NCI-H510A (cell line): ENCODE measurements at places on chromosomes 3 and 15.

- no peak for DNase-seq
Observed at GRCh38 chr15:100809587-100809986, 70.0 kb upstream of the ALDH1A3 start.

DNA sequence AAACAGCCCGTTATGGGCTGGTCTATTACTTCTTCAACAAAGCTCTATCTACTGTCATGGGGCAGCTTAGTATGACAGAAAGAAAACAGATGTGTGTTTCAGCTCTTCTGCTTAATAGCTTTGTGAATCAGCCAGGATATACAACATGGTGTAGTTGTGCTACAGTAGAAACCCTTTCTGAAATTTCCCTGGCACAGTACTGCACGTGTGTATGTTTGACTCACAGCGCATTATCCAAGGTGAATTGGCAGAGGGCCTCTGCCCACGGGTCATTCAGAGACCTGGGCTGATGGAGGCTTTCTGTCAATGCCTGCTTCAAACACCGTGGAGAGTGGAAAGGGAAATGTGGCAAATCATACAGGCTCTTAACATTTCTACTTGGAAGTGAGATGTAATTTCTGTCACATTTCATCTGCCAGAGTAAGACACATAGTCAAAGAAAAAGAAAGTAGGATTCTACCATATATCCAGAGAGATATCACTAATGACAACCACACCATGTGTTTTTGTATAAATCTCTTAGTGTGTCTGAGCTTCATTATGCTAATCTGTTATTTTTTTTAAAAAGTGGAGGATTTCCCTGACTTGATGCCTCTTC lies 505.1 kb downstream of the CNTN4 start:
- DNase-seq, result no peak

- no peak for DNase-seq
Observed at GRCh38 chr15:88301311-88301710, 44.8 kb upstream of the NTRK3 start.

- no peak for DNase-seq
Observed at GRCh38 chr15:25236861-25237155, 202.0 kb downstream of the UBE3A start.

GRCh38 chr3:9602620-9603019 lies 46.7 kb upstream of the MTMR14 start:
- DNase-seq, result no peak

- DNase-seq, result no peak
Observed at GRCh38 chr15:80154336-80154735, 1.5 kb downstream of the FAH start.

DNA sequence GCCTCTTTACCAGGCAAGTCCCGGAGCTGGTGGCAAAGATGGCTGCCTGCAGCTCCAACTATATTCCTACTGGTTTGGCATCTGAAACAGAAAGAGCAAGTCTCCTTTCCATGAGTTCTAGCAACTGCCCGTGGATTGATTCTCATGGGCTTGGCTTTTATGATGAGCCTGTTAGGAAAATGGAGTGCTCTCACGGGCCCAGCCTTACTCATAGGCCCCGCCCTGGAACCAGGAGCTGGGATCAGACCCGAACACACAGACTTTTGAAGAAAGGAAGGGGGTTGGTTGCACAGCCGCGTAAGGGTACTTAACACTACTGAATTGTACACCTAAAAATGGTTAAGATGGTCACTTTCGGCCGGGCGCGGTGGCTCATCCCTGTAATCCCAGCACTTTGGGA lies 2.9 kb downstream of the NRROS start:
- DNase-seq, result no peak

- no peak for DNase-seq
Observed at GRCh38 chr3:6717026-6717943, 143.6 kb upstream of the GRM7 start.

- DNase-seq, result no peak
Observed at GRCh38 chr3:6612034-6612616, 248.8 kb upstream of the GRM7 start.

DNA sequence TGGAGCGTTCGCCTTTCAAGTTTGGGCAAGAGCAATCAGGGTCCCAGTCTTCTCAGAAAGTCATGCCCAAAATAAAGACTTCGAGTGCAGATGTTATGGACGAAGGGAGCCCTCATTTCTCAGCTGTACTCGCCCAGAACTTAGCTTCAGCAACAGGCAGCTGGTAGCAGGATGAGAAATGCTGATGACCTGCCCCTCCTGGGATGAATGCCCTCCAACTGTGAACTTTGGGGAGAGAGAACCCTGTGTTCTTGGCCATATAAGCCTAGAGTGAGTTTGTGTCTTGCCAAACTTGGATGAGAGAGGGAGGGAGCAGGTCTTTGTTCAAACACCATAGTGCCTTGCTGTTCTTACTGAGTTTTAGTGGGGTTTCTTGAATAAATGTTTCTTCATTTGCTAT lies 400.3 kb downstream of the LRTM1 start:
- no peak for DNase-seq

GRCh38 chr3:129382366-129382765 lies 46.1 kb downstream of the EFCAB12 start:
- DNase-seq, result no peak

DNA sequence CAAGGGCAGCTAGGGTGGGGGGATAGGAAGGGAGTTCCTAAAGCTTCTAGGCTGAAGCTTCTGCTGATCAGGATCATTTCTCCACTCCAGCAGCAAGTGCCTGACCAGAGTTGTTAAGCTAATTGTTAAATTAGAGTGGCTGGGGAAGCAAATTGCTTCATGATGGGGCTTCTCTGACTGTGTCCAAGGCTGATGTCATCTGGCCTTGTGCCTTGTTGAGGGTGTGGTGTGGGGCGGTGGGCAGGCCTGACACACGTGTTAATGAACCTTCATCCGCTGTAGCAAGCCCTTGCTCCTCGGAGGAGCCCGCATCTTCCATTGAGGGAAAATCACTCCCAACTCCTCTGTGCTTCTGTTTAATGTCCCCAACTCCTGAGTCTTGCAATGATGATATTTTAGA lies 84.3 kb upstream of the ROPN1 start:
- no peak for DNase-seq

DNA sequence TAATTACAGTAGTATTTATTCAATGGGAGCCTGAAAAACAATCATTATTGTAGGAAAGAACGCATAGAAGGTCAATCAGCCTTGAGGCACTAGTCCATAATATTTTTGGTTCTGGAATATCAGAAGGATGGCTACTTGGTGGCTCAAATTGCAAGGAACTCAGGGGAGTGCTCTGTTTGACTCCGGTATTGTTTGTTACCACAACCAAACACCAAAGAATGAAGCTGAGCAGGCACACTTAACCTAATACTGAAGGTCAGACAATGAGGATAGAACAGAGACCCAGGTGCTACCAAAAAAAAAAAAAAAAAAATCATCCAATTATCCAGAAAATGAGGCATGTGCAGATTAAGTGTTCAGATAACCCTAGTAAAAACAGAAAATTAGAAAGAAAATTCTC lies 11.1 kb upstream of the SATB1 start:
- DNase-seq, result no peak

- no peak for DNase-seq
Observed at GRCh38 chr15:74389241-74390048, 22.0 kb upstream of the CYP11A1 start.

DNA sequence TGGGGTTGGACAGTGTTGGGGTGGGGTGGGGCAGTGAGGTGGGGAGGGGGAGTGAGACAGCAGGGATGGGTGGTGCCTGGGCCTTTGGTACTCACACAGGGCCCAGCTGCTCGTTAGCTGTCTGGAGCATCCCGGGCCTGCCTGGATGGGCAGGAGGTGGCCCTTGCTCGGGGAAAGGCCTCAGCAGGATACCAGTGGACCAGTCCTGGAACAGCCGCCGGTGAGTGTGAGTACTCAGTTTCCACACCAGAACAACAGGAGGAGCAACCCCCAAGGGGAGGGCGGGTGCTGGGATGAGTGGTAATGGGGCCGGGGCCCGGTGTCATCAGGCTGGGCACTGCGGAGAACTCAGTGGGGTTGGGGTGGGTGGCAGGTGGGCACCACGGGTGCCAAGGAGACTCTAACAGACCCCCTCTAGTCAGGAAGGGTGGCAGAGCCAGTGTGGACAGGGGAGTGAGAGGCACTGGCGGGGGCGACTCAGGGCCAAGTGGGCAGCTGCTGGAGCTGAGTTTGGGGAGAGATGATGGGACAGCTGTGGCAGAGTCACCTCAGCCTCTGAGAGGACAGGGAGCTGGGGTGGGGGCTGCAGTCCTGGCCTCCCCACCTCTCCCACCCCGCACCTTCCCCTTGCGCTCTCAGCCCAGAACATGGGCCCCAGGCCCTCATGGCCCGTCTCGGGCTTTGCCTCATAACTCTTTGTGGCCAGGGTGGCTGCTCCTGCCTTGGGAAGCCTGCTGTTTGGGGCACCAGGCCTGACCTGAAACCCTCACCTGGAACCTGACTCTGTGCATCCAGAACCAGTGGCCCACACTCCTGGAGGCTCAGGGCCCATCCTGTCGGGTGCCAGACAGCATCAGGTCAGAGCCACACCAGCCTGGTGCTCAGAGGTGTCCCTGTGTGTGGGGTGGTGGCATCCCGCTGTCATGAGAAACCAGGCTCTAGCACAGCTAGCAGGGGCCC lies 52.1 kb upstream of the PRR23E start:
- DNase-seq, result no peak

DNA sequence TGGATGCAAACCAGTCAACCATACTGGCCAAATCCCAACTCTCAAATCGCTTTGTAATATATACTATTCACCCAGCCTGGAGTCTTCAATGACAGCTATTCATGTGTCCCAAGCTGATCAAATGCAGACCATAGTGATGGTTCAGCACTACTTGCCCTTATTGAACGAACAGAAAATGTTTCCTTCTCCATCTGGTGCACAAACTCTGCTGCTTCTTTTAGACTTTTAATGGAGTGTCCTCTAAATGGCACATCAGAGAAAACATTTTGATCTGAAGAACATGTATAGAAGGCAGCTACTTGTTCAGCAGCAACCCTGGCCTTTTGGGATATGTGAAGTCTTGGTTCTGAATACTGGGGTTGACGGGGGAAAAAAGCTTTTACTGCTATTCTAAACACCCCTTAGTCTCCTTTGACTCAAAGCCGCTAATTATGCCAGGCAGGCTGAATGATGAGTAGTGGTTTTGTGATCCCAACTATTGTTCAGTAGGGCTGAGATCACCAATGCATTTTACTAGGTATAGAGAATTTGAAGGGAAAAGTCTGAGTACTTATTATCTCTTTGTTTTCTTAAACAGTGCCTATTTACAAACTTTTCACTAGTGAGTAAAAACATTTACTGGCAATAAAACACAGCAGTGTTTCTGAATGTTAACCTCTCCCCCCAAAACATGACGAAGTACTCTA lies 781.2 kb downstream of the ROBO1 start:
- DNase-seq, result no peak

GRCh38 chr15:76345880-76346668 lies 9.5 kb downstream of the ISL2 start:
- no peak for DNase-seq

GRCh38 chr3:188207941-188208515 lies 54.1 kb downstream of the LPP start:
- DNase-seq, result no peak

DNA sequence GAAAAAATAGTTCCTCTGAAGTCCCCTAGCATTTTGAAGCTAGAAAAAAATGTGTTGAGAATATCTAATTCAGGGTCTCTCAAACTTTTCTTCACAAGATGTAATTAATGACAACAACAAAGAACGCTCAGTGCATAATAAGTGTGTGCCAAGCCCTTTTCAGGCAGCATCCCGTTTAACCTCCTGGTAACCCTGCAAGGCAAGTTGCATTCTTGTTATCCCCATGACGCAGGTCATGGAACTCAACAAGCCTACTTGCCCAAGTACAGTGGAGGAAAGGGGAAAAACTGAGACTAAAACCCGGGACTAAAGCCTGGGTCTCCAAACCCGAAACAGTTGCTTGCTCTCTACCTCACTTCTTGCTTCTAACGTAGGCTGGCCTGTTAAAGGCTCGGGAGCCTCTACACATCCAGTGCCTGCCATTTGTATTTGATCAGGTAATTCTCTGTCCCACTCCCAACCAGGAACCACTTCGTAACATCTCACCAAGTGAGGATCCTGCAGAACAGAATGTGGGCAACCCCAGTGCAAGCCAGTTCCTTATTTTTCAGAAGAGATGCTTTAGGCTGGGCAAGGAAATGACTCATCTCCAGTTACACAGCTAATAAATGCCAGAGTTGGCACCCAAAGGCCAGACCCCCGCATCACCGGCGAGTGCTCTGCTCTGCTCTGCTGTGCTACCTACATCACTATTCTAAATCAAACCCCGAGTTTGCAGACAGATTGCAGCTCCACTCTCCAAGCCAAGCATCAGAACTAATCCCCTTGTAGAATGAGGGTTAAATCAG lies 28.3 kb downstream of the LMCD1 start:
- DNase-seq, result no peak

- no peak for DNase-seq
Observed at GRCh38 chr15:68402432-68403160, 29.4 kb downstream of the ITGA11 start.

DNA sequence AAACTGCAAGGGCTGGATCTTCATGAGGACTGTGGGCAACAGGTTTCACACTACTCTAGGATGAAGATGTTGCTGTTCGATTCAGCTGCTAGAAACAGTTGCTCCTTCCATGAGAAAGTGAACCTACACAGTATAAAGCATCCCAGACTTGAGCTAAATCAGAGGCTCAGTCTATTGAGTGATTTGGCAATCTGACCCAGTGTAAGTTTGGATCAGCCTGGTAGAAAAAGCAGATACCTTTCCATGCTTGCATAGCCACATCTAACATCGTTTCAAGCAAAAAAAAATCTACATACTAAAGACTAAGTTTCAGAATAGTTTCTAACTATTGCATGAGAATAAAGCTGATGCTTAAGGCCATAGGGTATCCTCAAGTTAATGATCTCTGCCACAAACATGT lies 4.6 kb downstream of the UQCC5 start:
- DNase-seq, result no peak

DNA sequence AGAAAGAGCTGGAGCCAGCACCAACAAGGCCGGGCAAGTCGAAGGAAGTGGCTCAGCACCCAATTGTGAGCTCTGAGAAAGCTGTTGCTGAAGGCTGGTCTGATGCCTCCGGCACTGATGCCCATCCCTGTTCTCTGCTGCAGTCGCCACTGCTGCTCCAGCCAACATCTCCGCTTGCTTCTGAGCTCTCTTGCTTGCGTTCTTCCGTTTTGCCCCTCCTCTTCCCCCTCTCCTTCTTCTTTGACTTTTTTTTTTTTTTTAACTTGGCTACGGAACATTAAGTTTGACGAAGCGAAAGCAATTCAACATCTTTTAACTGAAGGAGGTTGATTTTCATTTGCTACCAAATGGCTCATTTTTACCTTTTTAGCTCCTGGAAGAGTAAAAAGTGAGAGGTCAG lies 442.9 kb downstream of the MCTP2 start:
- DNase-seq, result no peak

DNA sequence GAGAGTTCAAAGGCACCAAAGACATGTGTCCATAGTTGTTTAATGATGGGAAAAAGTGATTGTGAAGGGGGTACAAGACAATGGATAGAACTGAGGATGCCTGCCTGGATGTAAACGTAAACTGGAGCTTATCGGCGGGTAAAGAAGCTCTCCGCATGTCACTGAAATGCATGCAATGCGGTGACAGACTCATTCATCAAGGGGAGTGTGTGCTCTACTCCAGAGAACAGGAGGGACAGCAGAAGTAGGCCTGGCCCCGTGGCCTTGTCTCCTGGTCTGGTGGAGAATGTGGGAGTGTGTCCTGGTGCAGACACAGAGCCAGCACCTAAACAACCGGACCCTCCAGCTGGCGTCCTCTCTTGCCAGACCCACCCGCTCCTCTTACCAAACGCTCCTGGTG lies 50.6 kb downstream of the TRPM1 start:
- DNase-seq, result no peak
